ENCODE measurements at places on chromosomes 16 and 17.

DNA sequence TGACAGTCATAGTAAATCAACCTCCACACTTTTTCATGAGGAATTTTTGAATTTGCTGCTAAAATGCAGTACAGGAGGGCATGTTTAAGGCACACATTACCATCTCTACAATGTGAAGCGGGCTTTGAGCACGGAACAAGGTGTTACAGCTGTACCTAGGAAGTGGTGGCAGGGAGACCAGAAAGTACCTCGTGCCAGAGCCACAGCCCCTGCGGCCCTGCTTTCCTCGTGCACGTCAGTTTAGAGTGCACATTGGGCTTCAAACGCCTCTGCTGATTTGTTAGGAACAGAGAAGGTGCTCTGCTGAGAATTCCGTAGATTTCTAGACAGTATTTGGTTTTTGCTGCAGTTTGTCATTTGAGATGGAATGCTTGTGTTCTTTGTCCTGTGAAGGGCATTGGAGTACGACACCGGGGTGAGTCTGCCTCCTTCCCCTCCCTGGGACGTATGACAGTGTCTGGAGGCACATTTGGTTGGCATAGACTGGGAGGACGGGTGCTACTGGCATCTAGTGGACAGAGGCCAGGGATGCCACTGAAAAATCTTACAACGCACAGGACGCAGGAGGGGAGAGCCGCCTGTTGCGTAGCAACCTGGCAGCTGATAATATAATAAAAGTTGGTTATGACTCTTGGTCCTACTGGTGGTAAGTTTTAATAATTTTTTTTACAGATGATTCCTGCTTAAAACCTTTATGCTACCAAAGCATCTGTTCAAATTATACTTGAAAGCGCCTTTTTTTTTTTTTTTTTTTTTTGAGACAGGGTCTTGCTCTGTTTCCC is 9.1 kb downstream of the FOXK2 start:
- no peak for DNase-seq

- DNase-seq = no peak
Observed at GRCh38 chr16:822174-822908, 21.8 kb upstream of the GNG13 start.

- no peak for DNase-seq
Observed at GRCh38 chr17:35051579-35052240, 11.8 kb downstream of the RFFL start.

- DNase-seq = no peak
Observed at GRCh38 chr17:1839516-1839915, 9.7 kb downstream of the RPA1 start.

DNA sequence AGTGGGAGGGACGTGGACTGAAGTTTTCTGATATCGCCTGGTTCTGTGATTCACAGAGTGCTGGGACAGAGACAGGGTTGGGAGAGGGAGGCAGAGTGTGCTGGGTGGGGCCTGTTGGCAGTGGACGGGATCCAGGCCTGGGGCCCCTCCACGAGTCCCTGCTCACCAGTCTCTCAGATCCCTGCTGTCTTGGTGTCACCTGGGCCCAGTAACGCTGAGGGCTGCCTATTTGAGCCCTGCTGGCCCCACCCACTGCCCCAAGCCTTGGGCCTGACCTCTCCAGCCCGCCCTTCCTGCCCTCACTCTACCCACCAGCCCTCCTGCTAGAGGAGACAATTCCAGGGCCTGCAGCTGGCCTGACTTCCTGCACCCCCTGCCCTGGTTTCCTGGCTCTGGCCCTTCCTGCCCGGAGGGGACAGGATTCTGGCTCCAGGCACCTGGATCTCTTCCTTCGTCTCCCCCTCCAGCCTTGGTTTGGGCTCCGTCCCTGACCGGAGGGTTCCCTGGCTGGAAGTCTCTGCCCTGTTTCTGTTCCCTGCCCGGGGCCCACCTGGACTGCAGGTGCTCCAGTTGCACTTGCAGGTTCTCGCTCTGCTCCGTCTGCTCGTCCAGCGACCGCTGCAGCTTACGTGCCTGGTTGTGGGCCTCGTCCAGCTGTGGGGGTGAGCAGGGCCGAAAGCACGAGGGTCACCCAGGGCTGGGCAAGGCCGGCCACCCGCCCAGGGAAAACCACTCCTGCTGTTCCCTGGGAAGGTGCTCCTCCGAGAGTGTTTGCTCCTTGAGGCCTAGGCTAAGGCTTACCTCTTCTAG is 21.4 kb downstream of the CCDC102A start:
- no peak for DNase-seq

- no peak for DNase-seq
Observed at GRCh38 chr17:14198013-14198412, 38.6 kb downstream of the CDRT15 start.

DNA sequence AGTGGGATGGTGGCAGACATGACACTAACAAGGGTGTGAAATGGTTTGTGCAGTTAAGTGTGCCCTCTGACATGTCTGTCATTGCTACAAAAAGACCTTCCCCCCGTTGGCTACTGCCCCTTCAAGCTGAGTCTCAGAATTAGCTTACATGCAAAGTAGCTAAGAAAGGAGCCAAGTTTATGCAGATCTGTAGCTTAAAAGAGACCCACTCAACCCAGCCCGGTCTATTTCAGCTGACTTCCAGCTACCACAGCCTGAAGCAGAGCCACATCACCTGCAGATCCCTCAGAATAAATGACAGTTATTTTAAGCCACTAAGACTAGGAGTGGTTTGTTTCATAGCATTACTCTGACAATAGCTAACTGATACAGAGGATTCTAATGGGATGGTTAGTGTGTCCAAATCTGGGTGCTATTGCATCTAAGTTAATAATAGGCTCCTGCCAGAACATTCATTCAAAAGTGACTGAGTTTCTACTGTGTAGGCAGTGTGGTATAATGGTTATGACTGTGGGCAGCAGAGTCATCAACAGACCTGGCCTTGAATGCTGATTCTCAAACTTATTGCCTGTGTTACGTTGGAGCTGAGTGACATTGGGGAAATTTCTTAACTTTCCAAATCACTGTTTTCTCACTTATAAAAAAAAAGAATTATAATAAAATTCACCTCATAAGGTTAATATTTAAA is 11.7 kb downstream of the C17orf67 start:
- no peak for DNase-seq

DNA sequence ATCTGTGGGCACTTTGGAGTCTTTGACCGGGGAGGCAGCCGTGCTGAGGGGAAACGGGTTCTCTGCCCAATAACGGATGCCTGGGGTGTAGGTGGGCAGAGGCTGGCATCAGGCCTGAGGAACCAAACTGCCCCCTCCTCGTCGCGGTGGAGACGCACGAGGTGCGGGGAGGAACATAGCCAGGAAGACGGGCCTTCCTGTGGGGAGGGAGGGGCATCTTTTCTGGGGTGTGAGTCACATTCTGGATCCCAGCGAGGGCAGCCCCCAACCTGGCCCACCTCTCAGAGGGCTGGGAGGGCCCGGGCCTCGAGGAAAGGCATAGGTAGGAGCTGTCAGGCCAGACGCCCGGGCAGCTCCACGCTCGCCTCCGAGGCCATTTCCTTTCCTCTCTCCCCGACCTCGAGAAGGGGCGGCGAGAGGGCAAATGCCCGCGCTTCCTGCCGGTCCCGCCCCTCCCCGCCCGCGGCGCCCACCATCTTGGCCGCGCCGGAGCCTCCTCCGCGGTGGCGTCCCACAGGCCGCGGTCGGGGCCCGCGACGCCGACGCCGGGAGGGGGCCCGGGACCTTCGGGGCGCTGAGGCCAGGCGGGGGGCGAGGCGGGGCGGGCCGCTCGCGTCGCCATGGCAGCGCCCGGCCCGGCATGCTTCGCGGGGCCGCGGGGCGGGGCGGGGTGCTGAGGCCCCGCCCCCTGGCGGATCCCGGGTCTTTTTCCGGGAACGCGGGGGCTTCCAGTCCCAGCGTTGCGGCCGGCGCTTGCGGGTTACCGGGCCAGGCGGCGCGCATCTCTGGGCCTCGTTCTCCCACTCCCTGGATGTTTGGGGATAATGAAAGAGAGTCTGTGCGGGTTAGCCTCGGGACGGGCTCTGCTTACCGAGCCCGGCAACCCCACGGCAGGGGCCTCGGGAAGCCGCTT is 13.2 kb downstream of the RAI1 start:
- peak; percentile 40 for DNase-seq

- DNase-seq = no peak
Observed at GRCh38 chr16:88746506-88746905, 38.5 kb downstream of the PIEZO1 start.

DNA sequence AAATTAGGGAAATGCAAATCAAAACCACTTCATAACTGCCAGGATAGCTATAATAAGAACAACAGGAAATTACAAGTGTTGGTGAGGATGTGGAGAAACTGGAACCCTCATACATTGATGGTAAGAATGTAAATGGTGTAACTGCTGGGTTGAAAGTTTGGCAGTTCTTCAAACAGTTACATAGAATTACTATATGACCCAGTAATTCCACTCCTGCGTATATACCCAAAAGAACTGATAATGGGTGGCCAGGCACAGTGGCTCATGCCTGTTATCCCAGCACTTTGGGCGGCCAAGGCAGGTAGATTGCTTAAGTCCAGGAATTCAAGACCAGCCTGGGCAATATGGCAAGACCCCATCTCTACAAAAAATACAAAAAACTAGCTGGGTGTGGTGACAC is 4.5 kb upstream of the CMTM4 start:
- no peak for DNase-seq

GRCh38 chr16:583470-583814 is 6.4 kb upstream of the RAB40C start:
- DNase-seq = no peak

DNA sequence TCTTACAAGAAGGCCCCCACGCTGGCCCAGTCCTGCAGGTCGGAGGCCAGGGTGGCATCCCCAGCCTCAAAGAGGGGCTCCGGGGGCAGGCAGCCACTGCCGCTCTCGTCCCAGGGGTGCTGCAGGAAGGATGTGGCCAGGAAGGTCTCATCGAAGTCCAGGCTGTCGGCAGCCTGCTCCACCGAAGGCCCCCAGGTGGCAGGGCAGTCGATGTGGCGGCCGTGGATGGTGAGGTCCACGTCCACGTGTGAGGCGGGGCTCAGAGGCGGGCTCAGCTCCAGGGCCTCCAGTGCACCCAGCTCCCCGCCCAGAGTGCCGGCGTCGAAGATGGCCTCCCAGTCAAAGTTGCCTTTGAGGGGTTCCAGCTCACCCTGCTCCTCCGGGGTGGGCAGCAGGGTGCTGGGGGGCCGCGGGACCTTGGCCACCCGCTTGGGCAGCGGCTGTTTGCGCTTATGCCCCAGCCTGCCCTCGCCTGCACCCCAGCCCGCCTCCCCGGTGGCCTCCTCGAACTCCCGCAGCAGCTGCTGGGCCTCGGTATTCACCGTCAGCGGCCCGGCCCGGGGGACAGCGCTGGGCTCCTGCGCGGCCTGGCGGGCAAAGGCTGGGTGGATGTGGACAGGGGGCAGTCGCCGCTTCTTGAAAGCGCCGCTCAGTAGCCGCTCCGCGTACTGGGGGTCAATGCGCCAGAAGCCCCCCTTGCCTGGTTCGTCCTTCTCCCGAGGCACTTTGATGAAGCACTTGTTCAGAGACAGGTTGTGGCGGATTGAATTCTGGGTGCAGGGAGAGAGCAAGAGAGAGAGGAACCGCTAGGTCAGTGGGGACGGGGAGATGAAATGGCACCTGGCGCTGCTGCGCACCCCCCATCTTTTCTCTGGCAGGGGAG is 3.5 kb downstream of the FOXJ1 start:
- DNase-seq = no peak

GRCh38 chr17:77142689-77143088 is 1.9 kb downstream of the SEC14L1 start:
- DNase-seq = no peak

GRCh38 chr17:67063141-67063540 is 18.8 kb downstream of the CACNG1 start:
- no peak for DNase-seq

- DNase-seq = no peak
Observed at GRCh38 chr17:74018115-74018514, 185.4 kb upstream of the RPL38 start.

- DNase-seq = no peak
Observed at GRCh38 chr16:728890-729744, 2.2 kb downstream of the HAGHL start.

DNA sequence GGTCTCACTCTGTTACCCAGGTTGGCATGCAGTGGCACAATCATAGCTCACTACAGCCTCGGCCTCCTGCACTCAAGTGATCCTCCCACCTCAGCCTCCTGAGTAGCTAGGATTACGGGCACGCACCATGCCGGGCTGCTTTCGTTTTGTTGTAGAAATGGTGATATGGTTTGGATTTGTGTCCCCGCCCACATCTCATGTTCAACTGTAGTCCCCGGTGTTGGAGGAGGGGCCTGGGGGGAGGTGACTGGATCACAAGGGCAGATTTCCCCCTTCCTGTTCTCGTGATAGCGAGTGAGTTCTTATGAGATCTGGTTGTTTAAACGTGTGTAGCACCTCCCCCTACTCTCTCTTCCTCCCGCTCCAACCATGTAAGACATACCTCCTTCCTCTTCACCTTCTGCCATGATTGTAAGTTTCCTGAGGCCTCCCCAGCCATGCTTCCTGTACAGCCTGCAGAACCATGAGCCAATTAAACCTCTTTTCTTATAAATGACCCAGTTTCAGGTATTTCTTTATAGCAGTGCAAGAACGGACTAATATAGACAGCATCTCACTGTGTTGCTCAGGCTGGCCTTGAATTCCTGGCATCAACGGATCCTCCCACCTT is 6.0 kb downstream of the PDZD9 start:
- no peak for DNase-seq

DNA sequence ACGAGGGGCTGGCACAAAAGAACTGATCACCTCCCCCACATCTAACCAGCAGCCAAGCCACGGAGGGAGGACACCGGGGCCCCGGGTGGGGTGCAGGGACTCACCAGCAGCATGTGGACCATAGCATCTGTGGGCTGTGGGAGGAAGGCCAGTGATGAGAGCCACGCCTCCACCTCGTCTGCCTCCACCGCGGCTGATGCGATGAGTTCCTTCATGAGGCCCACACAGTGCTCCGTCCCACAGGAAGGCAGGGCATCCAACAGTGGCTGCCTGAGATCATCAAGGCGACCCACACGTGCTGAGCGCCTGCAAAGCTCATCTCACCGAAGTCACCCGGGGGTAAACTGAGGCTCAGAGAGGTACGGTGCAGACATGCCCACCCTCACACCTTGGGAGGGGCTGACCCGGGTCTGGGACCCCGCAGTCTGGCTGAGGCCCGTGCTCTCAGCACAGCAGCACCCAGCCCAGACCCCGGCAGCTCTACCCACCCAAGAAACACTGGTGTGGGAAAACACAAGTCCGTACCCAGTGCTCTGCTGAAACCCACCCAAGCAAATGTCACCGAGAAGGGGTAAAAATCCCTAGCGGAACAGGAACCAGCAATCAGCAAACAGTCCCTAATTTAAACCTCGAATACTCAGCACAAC is 85.9 kb downstream of the LITAF start:
- DNase-seq = no peak

DNA sequence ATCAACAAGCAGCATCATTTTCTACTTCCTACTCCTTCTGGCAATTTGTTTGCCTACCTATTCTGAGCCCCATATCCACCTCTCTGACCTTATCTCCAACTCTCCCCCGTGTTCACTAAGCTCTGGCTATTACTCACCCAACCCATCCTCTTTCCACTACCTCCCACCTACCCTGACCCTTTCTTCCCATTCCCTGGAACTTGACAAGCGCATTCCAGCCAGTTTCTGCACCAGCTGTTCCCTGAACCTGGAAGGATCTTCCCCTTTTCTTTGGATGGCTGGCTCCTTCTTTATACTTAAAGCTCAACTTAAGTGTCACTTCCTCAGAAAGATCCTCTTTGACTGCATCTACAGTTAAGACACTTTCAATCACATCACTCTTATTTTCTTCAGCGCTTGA is 2.2 kb downstream of the DCUN1D3 start:
- no peak for DNase-seq

- no peak for DNase-seq
Observed at GRCh38 chr17:7839876-7840261, 5.9 kb downstream of the KDM6B start.

GRCh38 chr16:12062343-12063003 is 85.9 kb downstream of the SNX29 start:
- peak; percentile 55 for DNase-seq

- no peak for DNase-seq
Observed at GRCh38 chr17:42198897-42199296, 4.6 kb upstream of the GHDC start.

Measured in amniotic stem cell (primary cell).